ENCODE measurements at places on chromosomes 1 and 21.

DNA sequence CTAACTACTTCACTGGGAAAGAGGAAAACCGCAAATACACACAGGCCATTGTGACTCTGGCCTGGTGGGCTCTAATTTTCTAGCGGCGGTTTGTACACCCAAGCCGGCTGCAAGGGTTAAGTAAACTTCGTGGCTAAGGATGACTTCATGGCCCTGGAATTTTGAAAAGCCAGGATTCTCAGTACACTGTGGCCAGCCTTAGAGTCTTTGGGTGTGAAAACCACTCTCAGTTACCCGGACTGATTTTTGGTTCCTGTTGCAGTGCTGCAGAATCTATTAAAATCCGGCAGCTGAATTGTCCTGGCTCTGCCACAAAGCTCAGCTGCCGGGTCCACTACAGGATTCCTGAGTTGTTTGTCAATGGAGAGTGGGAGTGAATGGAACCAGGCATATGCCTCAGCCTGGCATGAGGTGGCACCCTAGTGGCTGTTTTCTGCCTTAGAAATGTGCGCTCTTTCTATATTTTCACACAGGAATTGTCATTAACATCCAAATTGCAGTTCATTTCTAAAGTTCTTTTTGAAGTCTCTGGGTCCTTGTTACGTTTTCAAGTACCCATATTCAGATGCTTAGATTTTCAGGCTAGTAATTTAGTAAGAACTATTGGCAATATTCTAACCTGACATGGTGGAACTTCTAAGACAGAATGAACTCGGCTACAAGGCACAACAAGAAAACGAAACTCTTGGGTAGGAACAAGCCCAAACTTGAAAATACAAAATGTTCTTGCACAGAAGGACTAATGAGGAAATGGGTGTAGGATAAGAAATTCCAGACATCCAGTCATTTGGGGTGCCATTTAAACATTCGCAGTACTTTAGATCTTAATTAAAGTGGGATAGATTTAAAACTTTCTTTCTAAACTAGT, 255.9 kb downstream of the NFIA start:
- H3K4me3 ChIP-seq = no peak overlapping the region
- DNase-seq = no peak
- peaks cover under 1% of the 10 kb centered on the region for H3K4me1 ChIP-seq
- no peak overlapping the region for H3K27ac ChIP-seq
- no peaks in the 10 kb centered on the region for H3K27me3 ChIP-seq
- H3K36me3 ChIP-seq = no peaks in the 10 kb centered on the region

- no peak overlapping the region for H3K4me3 ChIP-seq
- H3K36me3 ChIP-seq = peaks cover 6% of the 10 kb centered on the region
- no peaks in the 10 kb centered on the region for H3K27me3 ChIP-seq
- DNase-seq = no peak
Observed at GRCh38 chr1:9760824-9761223, 62.9 kb downstream of the CLSTN1 start.

- no peak for DNase-seq
- no peak overlapping the region for H3K27ac ChIP-seq
- H3K4me1 ChIP-seq = peaks cover 18% of the 10 kb centered on the region
Observed at GRCh38 chr1:153261281-153262069, 2.0 kb downstream of the LORICRIN start.

DNA sequence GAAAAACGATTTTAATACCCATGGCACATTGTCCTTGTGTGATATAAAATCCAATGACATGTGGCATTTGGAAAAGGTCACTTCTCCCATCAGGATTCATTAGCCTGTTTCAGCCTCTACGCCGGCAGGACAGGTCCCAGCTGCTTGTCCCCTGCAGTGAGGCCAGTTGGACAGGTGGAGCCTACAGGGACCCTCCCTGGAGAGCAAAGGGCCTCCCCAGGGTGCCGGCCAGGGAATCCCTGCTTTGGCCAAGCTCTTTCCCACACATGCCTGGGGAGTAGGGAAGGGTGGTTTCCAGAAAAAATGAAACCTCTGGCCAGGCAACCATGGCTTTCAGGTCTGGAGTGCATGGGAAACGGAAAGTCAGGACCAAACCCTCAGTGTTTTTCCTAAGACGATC, 93.1 kb downstream of the TMEM53 start:
- no peaks in the 10 kb centered on the region for H3K36me3 ChIP-seq
- peaks cover 21% of the 10 kb centered on the region for H3K27me3 ChIP-seq
- H3K4me1 ChIP-seq = no peaks in the 10 kb centered on the region
- no peak for DNase-seq
- H3K4me3 ChIP-seq = no peak overlapping the region

- H3K4me3 ChIP-seq = no peak overlapping the region
- no peaks in the 10 kb centered on the region for H3K36me3 ChIP-seq
- H3K4me1 ChIP-seq = no peaks in the 10 kb centered on the region
- H3K27ac ChIP-seq = no peak overlapping the region
- peaks cover 34% of the 10 kb centered on the region for H3K27me3 ChIP-seq
Observed at GRCh38 chr1:184190616-184191015, 139.1 kb downstream of the TSEN15 start.

DNA sequence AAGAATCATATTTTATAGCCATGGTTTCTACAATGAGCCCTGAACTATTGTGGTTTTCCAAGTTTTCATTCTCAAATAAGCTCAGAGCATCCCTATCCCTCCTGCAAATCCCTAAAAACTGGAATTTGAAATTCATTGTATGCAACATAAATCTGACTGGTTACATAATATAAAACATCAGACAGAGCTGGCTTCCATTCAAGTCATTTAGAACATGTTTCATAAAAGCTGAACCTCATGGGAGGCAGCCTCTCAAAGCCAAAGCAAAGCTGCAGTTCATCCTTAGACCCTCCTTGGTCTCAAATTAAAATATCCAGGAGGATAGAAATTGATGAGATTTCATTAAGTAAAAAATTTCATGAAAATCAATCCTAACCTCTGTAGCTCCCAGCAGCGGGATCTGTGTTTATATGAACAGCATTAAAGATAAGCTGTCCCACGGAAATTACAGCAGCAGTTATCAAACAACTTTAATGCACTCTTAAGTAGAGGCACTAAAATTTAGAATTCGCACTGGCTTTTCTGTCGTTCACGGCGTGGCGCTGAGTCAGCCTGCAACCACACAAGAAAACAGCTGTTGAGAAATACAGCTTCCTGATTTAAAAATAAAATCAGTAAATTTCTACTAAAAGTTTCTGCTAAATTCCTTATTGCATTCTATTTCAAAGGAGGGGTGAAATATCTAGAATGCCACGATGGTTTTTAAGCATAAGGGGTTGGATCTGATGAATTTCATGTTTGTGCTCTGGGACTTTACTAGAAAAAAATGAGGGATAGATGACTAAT, 99.9 kb upstream of the TIAM1 start:
- H3K36me3 ChIP-seq = peaks cover 14% of the 10 kb centered on the region
- H3K4me3 ChIP-seq = no peak overlapping the region
- no peak overlapping the region for H3K27ac ChIP-seq
- peaks cover 6% of the 10 kb centered on the region for H3K27me3 ChIP-seq

GRCh38 chr1:243422362-243422761, 166.5 kb downstream of the SDCCAG8 start:
- DNase-seq = no peak
- peak overlapping the region; percentile 81 for H3K27ac ChIP-seq
- peaks cover 35% of the 10 kb centered on the region for H3K4me1 ChIP-seq

DNA sequence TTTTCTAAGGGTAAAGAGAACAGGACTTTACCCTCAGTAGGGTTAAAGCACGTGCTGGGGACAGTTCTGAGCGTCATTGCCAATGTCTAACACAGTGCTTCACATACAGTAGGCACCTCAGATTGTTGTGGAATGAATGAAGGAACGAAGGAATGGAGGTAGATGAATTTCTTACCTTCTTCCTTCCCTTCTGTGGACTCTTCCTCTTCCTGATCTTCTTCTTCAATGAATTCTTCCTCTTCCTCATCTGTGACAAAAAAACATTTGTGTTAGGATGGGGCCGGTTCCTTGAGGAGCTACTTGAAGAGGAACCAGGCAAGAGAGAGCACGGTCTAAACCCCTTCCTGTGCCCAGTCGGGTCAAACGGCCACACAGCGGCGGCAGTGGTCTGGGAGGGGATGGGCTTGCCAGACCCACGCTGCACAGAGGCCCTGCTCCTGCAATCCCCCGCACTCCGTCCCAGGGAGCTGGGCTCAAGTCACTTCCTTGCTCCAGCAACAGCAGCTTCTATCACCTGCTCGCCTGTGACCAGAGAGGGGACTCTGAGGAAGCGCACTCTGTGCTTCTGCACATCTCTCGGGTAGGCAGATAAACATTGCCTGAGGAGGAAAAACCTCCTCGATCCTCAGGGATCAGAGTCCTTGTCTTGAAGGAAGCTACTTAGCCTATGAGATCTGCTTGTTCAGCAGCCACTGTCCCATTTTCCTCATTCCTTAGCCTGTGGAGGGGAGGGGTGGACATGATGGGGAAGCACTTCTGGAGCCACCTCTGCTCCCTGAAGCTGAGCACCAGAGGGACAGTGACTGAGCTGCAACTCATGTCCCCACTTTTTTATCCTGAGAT, 8.0 kb upstream of the SLC30A2 start:
- no peaks in the 10 kb centered on the region for H3K36me3 ChIP-seq
- no peak overlapping the region for H3K27ac ChIP-seq
- H3K4me3 ChIP-seq = no peak overlapping the region
- H3K4me1 ChIP-seq = peaks cover 7% of the 10 kb centered on the region

- no peak for DNase-seq
- H3K36me3 ChIP-seq = no peaks in the 10 kb centered on the region
Observed at GRCh38 chr21:35438643-35439404, 389.7 kb upstream of the RUNX1 start.

DNA sequence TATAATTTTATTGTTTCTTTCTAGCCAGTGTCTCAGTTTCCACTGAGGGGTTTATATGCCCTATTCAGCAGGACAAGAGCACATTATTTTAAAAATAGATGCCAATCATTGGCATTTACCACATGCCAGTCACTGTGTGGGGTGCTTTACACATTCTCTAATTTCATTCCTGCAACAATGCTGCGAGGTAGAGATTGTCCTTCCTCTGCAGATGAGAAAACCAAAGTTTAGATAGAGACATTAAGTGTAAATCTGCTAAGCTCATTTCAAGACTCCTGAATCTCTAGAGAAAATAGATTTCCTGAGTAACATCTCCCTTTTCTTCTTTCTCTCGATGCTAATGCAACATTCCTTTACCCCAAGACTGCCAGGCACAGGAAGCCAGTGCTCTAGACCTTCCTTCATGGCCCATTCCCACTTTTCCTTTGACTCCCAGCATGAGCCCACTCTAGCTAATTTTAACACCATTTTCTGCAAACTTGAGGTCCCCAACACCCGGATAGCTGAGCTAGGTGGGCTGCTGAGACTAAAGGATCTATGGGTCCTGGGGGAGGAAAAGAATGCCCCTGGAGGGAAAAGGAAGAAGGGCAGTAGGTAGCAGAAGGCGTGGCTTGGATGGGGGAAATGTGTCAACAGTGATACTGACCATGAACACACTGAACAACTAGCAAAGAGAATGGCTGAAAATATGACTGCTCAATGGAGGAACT, 50.0 kb downstream of the SH3GLB1 start:
- no peak overlapping the region for H3K4me3 ChIP-seq
- no peaks in the 10 kb centered on the region for H3K36me3 ChIP-seq
- peaks cover 19% of the 10 kb centered on the region for H3K27me3 ChIP-seq
- no peaks in the 10 kb centered on the region for H3K4me1 ChIP-seq

- no peak overlapping the region for H3K4me3 ChIP-seq
- DNase-seq = no peak
- H3K27me3 ChIP-seq = peaks cover 63% of the 10 kb centered on the region
- no peaks in the 10 kb centered on the region for H3K36me3 ChIP-seq
- H3K27ac ChIP-seq = no peak overlapping the region
- peaks cover 16% of the 10 kb centered on the region for H3K4me1 ChIP-seq
Observed at GRCh38 chr1:200042119-200042551, 14.6 kb downstream of the NR5A2 start.

DNA sequence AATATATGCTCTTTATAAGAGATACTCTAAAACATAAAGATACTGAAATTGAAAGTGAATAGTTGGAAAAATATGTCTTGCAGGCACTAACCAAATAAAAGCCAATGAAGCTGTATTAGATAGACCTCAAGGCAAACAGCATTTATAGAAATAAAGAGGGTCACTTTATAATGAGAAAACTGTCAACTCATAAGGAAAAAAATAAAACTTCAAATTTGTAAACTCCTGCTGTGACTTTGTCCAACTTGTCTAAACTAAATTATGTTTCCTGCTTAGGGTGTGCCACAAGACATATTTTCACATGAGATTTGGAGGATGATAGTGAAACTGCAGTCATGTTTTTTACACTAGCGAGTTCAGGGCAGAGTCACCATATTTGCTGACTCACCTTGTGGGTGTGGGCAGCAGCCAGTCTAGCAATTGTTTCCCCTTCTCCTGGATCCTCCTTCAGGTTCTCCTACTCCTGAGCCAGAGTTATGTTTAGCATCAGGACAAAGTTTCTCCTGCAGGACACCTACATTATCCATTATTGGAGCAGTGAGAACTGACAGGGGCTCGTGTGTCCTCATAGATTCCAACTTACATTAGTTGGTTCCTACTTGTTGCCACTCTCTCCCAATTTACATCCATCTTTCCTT, 43.8 kb downstream of the CD53 start:
- H3K27me3 ChIP-seq = no peaks in the 10 kb centered on the region
- peak; percentile 76 for DNase-seq
- H3K36me3 ChIP-seq = peaks cover 15% of the 10 kb centered on the region
- H3K27ac ChIP-seq = peak overlapping the region; percentile 86
- peak overlapping the region; percentile 48 for H3K4me3 ChIP-seq

DNA sequence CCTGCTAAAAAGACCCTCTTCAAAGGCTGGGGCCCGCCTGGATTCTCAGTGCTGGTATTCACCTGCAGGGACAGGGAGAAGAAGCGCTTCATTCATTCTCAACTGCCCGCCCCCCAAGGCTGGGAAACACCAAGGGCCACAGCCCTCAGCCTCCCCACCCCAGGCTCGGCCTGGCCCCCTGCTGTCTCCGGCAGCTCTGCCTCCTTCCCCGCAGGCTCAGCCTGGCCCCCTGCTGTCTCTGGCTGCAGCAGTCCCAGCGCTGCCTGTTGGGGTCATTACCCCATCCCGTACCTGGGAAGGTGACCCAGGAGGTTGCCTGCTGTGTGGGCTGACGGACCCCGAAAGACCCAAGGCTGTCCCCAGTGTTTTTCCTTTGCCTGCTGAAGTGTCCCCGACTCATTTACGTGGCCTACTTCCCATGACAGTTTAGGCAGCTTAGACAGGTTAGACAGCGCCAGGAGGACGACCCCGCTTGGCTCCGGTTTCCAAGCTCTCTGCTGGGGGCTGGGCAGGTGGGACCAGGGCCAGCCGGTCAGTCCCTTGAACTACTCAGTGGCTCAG, 22.9 kb upstream of the CLSTN1 start:
- no peaks in the 10 kb centered on the region for H3K36me3 ChIP-seq
- H3K4me3 ChIP-seq = no peak overlapping the region
- H3K27ac ChIP-seq = no peak overlapping the region
- no peaks in the 10 kb centered on the region for H3K4me1 ChIP-seq
- H3K27me3 ChIP-seq = no peaks in the 10 kb centered on the region

DNA sequence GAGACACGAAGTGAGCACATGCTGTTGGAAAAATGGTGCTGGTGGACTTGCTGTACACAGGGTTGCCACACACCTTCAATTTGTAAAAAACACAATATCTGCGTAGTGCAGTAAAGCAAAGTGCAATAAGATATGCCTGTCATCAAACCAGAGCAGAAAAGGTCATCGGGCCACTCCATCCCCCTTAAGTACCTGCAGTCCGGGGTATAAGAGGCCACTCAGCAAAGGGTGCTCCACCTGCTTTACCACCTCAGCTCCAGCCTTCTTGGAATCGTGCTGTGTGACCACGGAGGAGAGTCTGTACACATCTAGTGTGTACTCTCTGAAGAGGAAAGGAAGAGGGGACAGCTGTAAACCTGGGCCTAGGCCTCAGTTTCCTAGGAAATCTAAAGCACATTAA, 10.9 kb downstream of the YARS1 start:
- no peak overlapping the region for H3K27ac ChIP-seq
- peaks cover 68% of the 10 kb centered on the region for H3K36me3 ChIP-seq
- no peak overlapping the region for H3K4me3 ChIP-seq
- H3K27me3 ChIP-seq = no peaks in the 10 kb centered on the region
- peaks cover 34% of the 10 kb centered on the region for H3K4me1 ChIP-seq

- DNase-seq = no peak
- peaks cover 25% of the 10 kb centered on the region for H3K4me1 ChIP-seq
Observed at GRCh38 chr1:87403061-87403820, 74.6 kb downstream of the LMO4 start.
